Mammary epithelial cell (primary cell): ENCODE measurements at places on chromosomes 11 and 22. TPM values are rescaled to one million over a fixed set of nuclear protein-coding genes. Genes with fewer than 3 reads are reported as not detected.

HEPHL1 gene
- 48.7 TPM for polyA plus RNA-seq

CCDC15 gene
- 2.8 TPM for polyA plus RNA-seq

OR51E2 gene
- polyA plus RNA-seq, result not detected

HEPN1 gene
- polyA plus RNA-seq, result not detected
